ENCODE measurements at places on chromosomes 6 and 20.

GRCh38 chr6:73182021-73182607 lies 43.2 kb downstream of the KHDC1L start:
- no peak for DNase-seq

- no peak for DNase-seq
These were observed 16.6 kb downstream of the DSE start for GRCh38 chr6:116387374-116387773.

- DNase-seq = no peak
These were observed 3.4 kb upstream of the BHLHE23 start for GRCh38 chr20:63009988-63010769.

DNA sequence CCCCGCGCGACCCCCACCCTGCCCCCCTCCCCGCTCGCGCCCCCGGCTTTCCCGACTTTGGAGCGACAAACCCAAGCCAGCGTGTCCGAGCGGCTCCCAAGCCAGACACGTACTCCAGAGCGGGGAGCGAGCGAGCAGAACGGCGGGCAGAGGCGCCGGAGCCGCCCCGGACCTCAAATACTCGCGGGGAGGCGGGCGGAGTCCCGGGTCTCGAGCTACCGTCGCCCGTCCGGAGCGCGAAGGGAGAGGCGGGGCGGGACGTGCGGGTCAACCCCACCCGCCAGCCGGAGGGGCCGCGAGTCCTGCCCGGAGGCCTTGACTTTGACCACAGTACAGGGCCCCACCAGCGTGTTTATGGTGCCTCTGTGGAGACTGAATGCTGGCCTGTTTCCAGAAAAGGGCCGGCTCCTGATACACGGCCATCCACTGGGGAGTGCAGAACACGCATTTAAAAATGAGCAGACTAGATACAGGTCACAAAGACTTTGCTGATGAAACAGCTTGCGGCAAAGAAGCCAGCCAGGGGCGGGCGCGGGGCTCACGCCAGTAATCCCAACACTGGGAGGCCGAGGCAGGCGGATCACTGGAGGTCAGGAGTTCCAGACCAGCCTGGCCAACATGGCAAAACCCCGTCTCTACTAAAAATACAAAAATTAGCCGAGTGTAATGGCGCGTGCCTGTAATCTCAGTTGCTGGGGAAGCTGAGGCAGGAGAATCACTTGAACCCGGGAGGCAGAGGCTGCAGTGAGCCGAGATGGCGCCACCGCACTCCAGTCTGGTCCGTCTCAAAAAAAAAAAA lies at the start of gene SERPINB6:
TSS of gene SERPINB6 (minus strand) at position 148 of the 799 bp plus-strand sequence. CDS start 12,235 bp downstream, outside the sequence.
- peak; percentile 35 for DNase-seq

GRCh38 chr6:96812077-96812703 lies 25.1 kb downstream of the GPR63 start:
- DNase-seq = no peak

- no peak for DNase-seq
These were observed 61.9 kb downstream of the GJA10 start for GRCh38 chr6:89956182-89956581.

DNA sequence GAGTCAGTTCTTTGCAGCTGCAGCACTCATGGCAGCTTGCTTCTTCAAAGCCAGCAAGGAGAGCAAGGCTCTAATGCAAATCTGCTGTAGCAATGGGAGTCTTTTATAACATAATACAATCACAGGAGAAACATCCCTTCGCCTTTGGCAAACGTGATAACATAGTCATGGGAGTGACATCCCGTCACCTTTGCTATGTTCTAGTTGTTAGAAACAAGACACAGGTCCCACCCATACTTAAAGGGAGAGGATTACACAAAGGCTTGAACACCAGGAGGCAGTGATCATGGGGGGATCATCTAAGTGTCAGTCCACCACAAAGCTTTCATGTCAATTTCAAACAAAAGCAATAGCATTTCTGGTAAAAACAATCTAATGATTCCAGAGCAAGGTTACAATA lies 40.1 kb upstream of the PHACTR2 start:
- DNase-seq = no peak

Data from NCI-H460 (cell line).